ENCODE measurements at places on chromosomes 7 and 10.

GRCh38 chr7:143362131-143363015 is at the start of gene FAM131B:
Gene FAM131B, minus strand, starts transcription at chr7:143362713. Its CDS starts 110 bp downstream, at chr7:143362603.
- no peak for DNase-seq

- DNase-seq = no peak
Measured at GRCh38 chr10:49056356-49056755, 59.0 kb downstream of the VSTM4 start.

DNA sequence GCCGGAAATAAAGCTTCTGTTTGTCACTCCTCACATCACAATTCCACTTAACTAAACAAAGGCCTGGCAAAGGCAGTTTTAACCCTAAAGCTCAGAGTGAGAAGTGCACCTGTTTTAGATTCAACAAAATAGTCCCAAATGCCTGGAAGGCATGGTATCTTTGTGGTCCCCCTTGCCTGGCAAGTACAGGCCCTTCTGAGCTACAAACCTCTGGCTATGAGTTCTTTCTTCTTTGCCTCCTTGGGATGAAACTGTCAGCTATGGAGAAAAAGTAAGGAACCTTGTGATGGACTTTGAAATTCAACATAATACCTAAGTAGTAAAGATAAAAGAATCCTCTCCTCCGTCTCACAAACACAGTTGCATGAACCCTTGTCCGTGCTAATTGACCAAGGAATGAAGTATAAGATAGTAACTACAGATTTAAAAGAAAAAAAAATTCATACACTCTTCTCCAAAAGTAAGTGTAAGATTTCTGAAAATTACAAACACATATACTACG is 244.5 kb upstream of the ETV1 start:
- DNase-seq = no peak

GRCh38 chr10:132388891-132389432 is 8.0 kb upstream of the PWWP2B start:
- DNase-seq = no peak

DNA sequence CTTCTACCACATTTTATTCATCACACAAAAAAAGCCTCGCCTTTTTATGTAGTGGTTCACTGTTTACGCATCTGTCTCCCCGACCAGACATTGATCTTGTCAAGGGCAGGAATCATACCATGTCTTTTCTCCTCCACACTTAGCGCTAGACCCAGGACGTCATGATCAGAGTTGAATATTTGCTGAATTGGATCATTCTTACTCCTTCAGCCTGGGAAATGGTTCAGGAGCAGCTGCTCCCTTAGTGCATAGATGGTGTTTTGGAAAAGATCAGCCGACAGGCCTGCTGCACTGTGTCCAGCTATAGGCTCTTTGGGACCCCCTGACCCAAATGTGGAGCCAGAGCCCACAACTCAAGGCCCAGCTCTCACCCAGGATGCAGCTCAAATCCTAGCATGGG is 249.1 kb upstream of the TMEM72 start:
- DNase-seq = no peak

GRCh38 chr7:41096917-41097316 is 606.0 kb downstream of the INHBA start:
- DNase-seq = no peak

GRCh38 chr7:26090927-26091519 is 61.0 kb upstream of the NFE2L3 start:
- DNase-seq = no peak

DNA sequence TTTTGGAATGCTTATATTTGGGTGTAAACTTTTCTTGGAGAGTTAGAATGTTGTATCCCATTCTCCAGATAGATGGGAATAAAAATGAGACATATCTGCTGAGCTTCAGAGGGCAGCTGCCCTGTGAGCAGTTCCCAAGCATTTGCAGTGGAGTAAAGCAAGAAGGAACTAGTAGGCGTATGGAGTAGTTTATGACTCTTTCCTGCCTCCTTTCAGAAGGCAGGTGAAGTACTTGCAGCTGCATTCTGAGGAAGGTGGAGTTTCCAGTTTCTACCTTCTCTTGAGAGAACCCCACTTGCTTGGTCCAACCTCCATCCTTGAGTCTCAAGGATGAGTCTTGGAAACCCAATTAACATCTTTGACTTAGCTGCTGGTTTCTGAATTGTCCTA is 563.6 kb downstream of the LRMDA start:
- DNase-seq = no peak

DNA sequence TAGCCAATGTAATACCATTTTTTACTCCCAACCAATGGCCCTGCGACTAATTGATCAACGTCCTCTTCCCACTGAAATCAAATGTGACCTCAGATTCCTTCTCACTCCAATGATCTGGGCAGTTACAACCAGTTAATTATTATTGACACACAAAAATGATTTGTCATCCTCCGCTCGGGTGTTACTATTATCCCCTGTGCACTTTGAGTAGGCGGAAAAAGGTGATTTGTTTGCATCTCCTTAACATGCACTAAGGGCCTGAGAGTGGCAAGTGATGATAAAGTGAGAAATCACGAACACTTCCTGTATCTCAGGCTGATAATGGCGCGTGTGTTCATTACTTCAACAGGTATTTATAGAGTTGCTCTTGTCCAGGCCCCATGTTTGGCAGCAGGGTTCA is 40.9 kb upstream of the PNLIP start:
- DNase-seq = no peak
